NCI-H526 treated with DMSO at 0.1 percent for 48 hours (cell line): ENCODE measurements at places on chromosomes 5 and 9.

DNA sequence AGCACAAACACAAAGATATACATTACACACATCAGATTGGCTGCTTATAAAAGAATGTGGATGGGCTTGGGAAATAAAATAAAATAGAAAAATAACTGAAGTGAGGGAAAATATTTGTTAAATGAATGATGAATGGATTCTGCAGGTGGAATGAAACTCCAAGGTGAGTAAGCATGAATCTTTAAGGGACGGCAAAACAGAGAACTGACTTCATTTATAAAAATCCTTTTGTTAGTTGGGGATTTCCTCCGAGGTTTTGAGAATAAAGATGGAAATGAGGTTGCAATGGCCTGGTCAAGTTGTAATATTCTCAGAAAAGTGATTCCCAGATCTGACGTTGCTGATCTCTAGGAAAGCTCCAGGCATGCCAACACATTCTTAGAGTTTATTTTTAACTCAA lies 20.9 kb upstream of the SEMA6A start:
- no peak for DNase-seq

DNA sequence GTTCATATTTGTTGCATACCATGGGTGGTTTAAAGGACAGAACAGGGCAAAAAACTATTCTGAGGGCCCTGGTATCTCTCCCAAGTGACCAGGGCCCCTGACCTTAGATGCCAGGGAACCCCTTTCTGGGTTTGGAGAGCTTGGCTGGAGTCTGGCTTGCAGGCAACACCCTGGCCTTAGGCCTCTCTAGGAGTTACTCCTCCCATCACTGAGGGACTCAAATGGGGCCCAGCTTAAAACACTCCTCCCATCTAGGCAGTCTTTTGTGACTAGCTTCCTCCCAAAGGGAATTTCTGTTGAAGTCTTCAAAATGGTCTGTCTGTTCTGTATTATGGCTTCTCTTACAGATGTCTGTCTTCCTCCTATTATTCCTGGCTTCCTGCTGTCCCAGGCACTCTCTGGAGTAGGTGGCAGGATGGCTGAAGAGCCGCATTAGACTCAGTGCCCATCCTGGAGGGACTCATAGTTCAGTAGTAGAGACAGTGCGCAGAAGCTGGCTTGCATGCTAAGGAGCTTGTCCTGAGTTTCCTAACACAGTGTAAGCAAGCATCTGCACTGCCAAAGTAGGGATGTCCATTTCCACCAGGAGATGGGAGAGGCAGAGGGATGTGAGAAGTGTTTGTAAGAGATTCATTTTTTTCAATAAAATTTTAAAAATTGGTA lies 10.0 kb downstream of the COL15A1 start:
- DNase-seq = no peak

DNA sequence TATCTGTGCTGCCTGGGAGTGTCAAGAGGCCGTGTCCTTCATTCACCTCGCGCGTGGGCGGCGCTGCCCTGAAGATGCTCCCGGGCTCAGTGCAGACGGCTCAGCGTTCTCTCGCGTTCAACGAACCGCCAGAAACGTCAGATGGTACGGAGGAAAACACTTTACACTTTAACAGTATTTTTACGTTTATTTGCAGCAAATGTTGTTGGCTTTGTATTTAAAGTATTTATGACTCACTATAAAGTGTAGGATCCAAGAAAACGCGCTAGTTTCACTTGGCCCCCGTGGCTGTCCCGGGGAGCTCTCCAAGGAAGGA lies 544 bp upstream of the ERCC6L2 start:
- peak; percentile 12 for DNase-seq

DNA sequence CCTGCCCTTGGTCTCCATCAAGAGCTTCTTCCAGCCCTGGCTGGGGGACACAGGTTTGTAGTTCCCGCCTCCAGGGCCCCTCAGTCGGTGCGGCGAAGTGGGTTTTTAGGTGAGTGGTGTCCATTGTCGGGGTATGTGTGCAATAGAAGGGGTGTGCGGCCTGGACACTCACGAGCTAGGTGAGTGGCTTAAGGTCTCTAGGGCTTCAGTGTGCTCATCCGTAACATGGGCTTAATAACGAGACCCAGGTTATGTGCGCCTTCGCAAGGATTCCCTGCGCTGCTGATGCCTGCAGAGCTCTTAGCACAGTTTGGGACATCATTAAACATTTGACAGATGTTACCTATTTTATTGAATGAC lies 656 bp downstream of the CEP78 start:
- DNase-seq = peak; percentile 25

- DNase-seq = no peak
Observed at GRCh38 chr9:110404473-110404872, 66.8 kb upstream of the TXNDC8 start.

- no peak for DNase-seq
Observed at GRCh38 chr5:178210073-178210535, 5.8 kb downstream of the HNRNPAB start.

GRCh38 chr5:74641735-74642542 lies 1.4 kb upstream of the ENC1 start:
- DNase-seq = peak; percentile 69

DNA sequence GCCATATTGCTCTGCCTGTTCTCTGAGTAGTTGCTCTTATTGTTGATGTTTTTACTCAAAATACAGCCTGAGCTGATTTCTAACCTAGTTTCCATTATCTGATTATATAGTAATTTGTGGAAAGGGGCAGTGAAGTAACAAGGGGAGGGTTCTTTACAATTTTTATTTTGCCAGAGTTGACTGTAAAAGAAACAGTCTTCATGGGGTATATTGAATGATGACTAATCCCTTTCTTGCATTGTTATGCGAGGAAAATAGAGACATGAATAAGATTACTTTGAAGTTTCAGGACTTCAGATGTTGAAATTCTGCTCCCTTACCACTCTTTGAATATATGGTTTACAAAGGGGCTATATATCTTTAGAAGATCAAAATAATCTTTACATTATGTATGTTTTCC lies 9.1 kb upstream of the LRRC70 start:
- DNase-seq = no peak

DNA sequence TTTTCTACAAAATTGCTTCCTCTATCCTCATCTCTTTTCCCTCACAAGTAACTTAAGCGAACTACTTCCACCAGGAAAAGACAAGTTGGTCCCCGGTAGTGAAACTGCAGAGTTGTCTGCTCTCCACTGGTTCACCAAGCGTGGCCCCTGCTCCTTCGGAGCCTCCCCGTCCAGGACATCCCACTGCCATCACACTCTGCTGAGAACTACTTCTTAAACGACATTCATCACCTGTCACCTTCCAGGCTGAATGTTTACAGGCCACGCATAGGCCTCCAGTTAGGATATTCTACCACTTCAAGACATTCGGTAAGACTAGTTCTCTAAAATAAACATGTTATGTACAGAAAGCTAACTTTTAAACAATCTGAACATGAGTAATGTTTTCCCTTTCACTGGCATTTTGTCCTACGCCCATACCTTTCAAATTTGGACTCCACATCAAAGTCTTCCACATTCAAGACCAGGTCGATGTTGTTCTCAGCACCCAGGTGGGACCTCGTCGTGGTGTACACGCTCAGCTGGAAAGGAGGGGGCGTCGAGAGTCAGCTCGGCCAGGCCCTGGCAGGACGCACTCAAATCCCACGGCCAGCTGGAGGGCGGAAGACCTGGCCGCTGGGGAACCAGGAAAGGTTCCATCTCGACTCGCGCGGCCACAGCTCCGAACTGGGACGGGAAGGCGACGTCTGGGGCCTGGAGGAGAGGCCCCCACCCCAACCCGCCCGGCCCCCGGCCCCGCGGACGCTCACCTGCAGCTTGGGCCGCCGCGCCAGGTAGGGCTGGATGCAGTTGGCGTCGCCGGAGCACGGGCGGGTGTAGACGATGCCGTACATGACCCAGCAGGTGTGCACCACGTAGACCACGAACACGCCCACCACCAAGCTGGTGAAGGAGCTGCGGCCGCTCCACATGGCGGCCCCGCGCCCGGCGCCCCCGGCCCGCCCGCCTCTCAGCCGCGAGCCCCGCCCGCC lies 683 bp downstream of the CLPTM1L start:
- DNase-seq = no peak

DNA sequence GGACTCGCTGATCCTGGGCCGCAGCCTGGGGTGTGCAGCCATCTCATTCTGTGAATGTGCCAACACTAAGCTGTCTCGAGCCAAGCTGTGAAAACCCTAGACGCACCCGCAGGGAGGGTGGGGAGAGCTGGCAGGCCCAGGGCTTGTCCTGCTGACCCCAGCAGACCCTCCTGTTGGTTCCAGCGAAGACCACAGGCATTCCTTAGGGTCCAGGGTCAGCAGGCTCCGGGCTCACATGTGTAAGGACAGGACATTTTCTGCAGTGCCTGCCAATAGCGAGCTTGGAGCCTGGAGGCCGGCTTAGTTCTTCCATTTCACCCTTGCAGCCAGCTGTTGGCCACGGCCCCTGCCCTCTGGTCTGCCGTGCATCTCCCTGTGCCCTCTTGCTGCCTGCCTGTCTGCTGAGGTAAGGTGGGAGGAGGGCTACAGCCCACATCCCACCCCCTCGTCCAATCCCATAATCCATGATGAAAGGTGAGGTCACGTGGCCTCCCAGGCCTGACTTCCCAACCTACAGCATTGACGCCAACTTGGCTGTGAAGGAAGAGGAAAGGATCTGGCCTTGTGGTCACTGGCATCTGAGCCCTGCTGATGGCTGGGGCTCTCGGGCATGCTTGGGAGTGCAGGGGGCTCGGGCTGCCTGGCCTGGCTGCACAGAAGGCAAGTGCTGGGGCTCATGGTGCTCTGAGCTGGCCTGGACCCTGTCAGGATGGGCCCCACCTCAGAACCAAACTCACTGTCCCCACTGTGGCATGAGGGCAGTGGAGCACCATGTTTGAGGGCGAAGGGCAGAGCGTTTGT lies 19.9 kb downstream of the PTGES2 start:
- no peak for DNase-seq

DNA sequence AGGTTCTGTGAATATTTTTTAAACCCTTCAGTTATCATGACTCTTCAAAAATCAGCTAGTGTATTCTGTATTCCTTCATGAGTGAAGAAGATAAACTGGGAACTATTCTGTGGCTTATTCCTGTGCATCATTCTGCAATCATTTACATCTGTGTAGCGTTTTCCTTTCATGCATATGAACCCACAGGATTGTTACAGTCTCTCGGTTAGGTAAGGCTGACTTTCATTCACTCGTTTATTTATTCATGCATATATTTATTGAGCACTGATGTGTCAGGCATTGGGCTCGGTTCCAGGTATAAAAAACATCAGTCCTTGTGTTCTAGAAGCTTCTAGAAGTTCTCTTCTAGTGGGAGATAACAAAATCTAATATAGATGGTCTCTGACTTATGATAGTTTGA lies 318.4 kb downstream of the MAN2A1 start:
- DNase-seq = no peak

- no peak for DNase-seq
Observed at GRCh38 chr5:127702926-127703561, at the start of gene CCDC192. Gene CCDC192, plus strand, starts transcription at chr5:127703391. Its CDS starts 55 bp downstream, at chr5:127703446.

DNA sequence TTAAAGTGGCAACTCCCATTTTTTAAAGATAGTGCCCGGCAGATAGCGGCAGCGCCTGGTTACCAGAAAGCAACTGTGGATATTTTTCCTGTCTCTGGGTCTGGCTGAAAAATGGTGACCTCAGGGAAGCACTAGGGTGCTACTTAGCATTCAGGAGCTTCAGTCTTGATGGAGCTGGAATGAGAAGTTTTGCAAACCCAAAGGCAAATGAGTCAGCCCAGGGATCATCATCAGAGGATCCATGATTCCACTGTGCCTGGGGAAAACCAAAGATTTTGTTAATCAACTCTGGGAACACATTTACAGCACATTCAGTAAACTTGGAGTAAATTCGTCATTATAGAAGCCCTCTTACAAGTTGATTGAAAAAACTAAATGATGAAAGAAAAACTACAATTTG lies 26.7 kb downstream of the F2R start:
- no peak for DNase-seq

GRCh38 chr9:100720922-100721321 lies 143.0 kb downstream of the CAVIN4 start:
- no peak for DNase-seq

DNA sequence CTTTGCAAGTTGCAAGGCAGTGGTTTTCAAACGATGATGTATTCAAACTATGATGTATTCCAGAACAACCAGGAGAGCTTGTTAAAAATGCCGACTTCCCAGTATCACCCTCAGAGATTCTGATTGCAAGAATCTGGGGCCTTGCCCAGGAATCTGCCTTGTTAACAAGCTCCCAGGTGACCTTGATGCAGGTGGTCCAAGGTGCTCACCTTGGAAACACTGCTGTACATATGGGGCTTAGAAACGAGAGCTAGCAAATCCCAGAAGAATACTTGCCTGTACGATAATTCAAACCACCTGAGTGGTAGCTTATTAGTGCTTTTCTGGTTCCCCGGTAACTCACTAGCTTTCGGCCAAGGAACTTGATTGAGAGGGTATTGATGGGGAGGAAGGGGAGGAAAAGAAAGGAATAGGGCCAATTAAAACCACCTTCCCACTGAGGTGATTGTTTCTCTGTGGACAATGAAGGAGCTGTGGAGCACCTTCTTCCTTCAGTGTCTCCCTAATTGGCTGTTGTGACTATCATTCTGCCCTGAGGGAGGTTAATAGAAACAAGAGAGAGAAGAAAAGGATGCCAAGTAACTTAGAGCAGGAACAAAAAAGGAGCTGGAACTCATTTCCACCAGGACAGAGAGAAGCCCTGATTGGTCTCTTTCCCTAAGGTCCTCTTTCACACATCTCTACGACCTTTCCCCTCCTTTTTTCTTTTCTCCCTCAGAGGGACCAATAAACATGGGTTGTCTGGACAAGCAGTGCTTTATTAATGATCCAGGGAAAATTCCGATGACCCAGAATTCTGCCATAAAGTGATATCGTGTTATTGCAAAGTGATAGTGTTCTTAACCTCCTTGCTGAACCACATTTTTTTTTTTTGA lies 218.8 kb downstream of the TMEM167A start:
- no peak for DNase-seq

DNA sequence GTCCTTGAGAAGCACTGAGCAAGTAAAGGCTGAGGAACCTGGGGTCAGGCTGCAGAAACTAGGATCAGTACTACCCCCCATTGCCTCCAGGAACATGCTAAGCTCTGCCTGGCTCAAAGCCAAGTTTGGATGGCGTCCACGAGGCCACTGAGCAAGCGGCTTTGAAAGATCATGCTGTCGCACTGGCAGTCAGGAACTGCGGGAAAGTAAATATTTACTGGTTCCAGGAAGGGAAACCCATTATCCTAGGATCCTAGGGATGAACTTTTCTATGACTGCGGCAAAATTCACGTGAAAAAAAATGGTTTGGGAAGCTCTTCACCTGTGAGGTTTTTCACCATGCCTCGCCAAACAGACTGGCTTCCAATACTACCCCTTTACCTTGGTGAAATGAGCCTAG lies 75.3 kb upstream of the PJA2 start:
- DNase-seq = no peak

- DNase-seq = no peak
Observed at GRCh38 chr9:128824911-128825310, 4.7 kb downstream of the SPOUT1 start.

- DNase-seq = no peak
Observed at GRCh38 chr9:102178811-102179210, 440.4 kb upstream of the GRIN3A start.

DNA sequence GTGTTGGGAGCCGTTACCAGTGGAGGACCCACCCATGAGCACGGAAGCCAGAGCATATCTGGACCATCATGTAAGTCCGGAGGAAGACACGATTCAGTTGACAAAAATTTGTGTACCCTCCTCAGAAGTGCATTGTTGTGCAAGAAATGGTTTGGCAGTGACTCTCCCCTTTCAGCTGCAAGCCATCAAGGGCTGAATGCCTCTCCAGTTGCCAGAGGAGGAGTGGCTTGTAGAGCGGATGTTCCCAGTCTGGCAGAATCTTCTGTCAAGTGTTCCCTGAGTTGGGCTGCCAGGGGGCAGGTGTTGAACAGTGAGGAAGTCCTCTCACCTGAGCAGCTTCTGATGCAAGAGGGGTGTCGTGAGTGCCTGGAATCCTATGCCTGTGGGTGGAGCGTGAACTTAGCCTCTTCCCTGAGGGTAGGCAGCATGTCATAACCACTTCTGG lies 27.6 kb upstream of the CDKN2AIPNL start:
- DNase-seq = peak; percentile 43
